PC-9 (cell line): ENCODE measurements at places on chromosomes 2 and 18. TPM values are rescaled to one million over a fixed set of nuclear protein-coding genes. Genes with fewer than 3 reads are reported as not detected.

DNA sequence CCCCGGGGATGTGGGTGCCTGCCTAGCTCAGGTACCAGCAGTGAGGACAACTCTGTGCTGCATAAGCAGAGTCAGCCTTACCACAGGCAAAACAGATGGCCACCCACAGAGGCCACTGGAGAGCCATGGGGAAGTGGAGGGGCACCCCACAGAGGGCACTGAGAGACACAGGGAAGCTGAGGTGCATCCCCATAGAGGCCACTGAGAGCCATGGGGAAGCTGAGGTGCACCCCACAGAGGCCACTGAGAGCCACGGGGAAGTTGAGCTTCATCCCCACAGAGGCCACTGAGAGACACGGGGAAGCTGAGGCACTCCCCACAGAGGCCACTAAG, 134.1 kb upstream of the EPAS1 start:
- no peaks in the 10 kb centered on the region for H3K36me3 ChIP-seq
- H3K4me3 ChIP-seq, result no peak overlapping the region
- no peaks in the 10 kb centered on the region for H3K27me3 ChIP-seq
- peak overlapping the region; percentile 96 for H3K27ac ChIP-seq

DNA sequence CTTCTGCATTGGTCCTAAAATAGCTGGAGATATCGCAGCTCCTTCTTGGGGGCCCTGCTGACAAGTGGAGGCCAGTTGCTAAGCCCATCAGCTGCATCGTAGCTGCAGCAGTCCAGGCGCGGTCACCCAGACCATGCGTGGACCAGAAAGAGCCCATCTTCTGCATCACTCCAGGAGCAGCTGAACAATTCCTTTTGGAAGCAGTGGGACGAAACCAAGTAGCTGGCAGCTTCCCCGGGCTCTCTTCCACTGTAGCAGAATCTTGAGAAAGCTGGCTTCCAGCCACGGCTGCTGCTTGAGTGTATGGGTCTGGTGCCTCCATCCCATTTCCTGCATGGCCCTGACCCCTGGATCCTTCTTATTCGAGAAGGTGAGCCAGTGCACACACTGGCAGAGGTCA, 22.2 kb upstream of the CAB39 start:
- no peak for DNase-seq
- H3K4me3 ChIP-seq, result no peak overlapping the region
- peaks cover 97% of the 10 kb centered on the region for H3K4me1 ChIP-seq
- H3K27ac ChIP-seq, result peak overlapping the region; percentile 84

DNA sequence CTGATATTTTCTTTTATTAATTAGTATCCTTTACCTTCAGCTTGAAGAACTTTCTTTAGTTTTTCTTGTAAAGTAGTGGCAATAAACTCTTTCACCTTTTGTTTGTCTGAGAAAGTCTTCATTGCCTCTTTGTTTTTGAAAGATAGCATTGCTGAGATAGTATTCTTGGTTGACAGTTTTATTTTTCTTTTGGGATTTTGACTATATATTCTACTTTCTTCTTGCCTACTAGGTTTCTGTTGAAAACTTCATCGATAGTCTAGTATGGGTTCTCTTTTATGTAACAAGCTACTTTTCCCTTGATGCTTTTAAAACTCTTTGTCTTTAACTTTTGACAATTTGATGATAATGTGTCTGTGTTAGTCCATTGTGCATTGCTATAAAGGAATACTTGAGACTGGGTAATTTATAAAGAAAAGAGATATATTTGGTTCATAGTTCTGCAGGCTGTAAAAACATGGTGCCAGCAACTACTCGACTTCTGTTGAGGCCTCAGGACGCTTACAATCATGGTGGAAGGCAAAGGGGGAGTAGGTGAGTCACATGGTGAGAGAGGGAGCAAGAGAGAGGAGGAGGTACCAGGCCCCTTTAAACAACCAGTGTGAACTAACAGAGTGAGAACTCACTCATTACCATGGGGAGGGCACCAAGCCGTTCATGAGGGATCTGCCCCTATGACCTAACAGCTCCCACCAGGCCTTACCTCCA, 12.0 kb downstream of the CCDC150 start:
- DNase-seq, result no peak
- 0 out of 2 replicates have a peak, but pooled peaks cover 2% of the 10 kb centered on the region for H3K36me3 ChIP-seq
- H3K4me1 ChIP-seq, result no peaks in the 10 kb centered on the region
- H3K27me3 ChIP-seq, result no peaks in the 10 kb centered on the region

GRCh38 chr18:47997338-47997780, 66.9 kb upstream of the SMAD2 start:
- peaks cover 5% of the 10 kb centered on the region for H3K4me1 ChIP-seq
- H3K36me3 ChIP-seq, result no peaks in the 10 kb centered on the region
- H3K27ac ChIP-seq, result no peak overlapping the region
- no peaks in the 10 kb centered on the region for H3K27me3 ChIP-seq
- DNase-seq, result peak; percentile 3

- H3K4me3 ChIP-seq, result no peak overlapping the region
- H3K27me3 ChIP-seq, result no peaks in the 10 kb centered on the region
- H3K4me1 ChIP-seq, result no peaks in the 10 kb centered on the region
- no peaks in the 10 kb centered on the region for H3K36me3 ChIP-seq
- no peak for DNase-seq
- H3K27ac ChIP-seq, result no peak overlapping the region
Measured at GRCh38 chr2:56013475-56013874, 89.9 kb upstream of the EFEMP1 start.

DNA sequence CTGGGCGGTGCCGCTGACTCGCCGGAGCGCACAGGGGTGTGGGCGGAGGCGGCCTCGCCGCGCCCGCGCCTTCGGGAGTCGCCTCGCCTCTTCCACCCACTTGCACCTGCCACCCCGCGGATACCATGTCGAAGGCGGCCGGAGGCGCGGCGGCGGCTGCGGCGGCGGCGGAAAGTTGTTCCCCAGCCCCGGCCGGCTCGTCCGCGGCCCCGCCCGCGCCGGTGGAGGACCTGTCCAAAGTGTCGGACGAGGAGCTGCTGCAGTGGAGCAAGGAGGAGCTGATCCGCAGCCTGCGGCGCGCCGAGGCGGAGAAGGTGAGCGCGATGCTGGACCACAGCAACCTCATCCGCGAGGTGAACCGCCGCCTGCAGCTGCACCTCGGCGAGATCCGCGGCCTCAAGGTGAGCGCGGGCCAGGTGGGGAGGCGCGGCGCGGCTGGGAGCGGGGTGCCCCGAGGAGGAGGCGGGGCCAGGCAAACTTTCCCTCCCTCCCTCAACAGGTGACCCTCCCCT, 766 bp downstream of the CCDC85A start:
- no peak for DNase-seq
- H3K4me3 ChIP-seq, result no peak overlapping the region
- H3K4me1 ChIP-seq, result no peaks in the 10 kb centered on the region
- no peak overlapping the region for H3K27ac ChIP-seq
- H3K36me3 ChIP-seq, result no peaks in the 10 kb centered on the region
- peaks cover 89% of the 10 kb centered on the region for H3K27me3 ChIP-seq

GRCh38 chr2:234178330-234179030, 128.0 kb downstream of the SPP2 start:
- DNase-seq, result peak; percentile 77
- H3K27ac ChIP-seq, result no peak overlapping the region; the same call in 1 of the 2 replicates
- H3K4me3 ChIP-seq, result no peak overlapping the region
- peaks cover 25% of the 10 kb centered on the region for H3K4me1 ChIP-seq
- H3K36me3 ChIP-seq, result no peaks in the 10 kb centered on the region

DNA sequence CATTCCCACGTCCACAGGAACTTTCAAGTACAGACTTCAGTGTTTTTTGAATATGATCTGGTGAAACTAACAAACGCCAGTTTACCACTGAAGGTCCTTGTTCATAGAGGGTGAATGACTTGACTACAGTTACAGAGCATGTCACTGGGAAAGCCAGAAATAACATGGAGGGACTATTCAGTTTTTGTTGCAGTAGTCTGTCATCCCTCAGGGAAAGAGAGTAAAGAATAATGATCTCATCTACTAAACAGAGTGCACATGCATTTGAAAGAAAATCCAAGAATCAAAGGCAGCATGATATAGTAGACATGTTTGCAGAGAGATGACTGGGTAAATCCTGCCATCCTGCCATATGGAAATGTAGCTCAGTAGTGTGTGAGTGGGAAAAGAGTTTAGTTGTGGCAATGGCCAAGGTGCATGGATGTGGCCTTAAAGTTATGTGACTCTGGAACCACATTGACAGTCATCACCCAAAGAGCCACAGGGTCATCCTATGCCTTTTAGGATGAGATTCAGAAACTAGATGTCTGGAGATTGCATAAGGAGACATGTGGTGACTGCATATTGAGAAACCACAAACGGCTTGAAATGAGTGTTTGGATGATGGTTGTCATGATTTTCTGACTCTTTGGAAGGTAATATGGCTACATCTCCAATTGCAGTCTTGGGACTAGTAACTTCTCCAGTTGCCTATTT, 125.3 kb upstream of the ZEB2 start:
- H3K36me3 ChIP-seq, result no peaks in the 10 kb centered on the region
- H3K4me1 ChIP-seq, result no peaks in the 10 kb centered on the region
- no peak for DNase-seq
- H3K27ac ChIP-seq, result no peak overlapping the region
- no peaks in the 10 kb centered on the region for H3K27me3 ChIP-seq

The CNGA3 gene
- not detected in 2 replicates for total RNA-seq

The NOSTRIN gene
- total RNA-seq, result 0.48 and 0.68 TPM in 2 replicates

The KCNK3 gene
- 0.08 TPM in 1 of 2 replicates, not detected in the other for total RNA-seq

The MAPRE3 gene
- 17.1 and 25.2 TPM in 2 replicates for total RNA-seq
